GM23338 (cell line): ENCODE measurements at places on chromosomes 11 and 22.

- no peaks in the 10 kb centered on the region for H3K36me3 ChIP-seq
- no peaks in the 10 kb centered on the region for H3K27me3 ChIP-seq
- no peaks in the 10 kb centered on the region for H3K4me1 ChIP-seq
- no peak overlapping the region for H3K4me3 ChIP-seq
- DNase-seq: no peak
- H3K27ac ChIP-seq: no peak overlapping the region
These were observed 335.4 kb downstream of the BRD1 start for GRCh38 chr22:49492308-49492707.

DNA sequence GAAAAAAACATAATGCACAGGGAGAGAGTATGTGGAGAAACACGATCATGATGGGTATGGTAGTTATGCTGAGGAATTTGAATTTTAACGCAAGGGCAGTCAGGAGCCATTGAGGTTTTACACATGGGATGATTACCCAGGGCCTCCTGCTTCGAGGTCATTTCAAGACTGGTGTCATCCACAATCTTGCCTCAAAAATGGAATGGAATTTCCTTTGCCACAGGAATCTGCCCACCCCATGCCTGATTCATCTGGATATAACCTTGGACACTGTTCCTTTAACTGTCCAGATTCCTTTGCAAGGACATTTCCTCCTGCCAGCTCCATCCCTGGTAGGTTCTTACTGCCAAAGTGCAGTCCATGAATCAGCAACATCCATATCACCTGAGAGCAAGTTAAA lies 655.9 kb upstream of the TENM4 start:
- H3K36me3 ChIP-seq: no peaks in the 10 kb centered on the region
- no peaks in the 10 kb centered on the region for H3K4me1 ChIP-seq
- H3K27ac ChIP-seq: no peak overlapping the region

GRCh38 chr22:46055911-46056545 lies 79.1 kb upstream of the WNT7B start:
- peaks cover 9% of the 10 kb centered on the region for H3K4me1 ChIP-seq
- H3K27ac ChIP-seq: no peak overlapping the region
- no peak overlapping the region for H3K4me3 ChIP-seq

GRCh38 chr11:63536669-63537292 lies at the start of gene PLAAT4:
TSS of gene PLAAT4 (plus strand) at chr11:63536808. CDS start at chr11:63536869, 61 bp downstream.
- peaks cover 14% of the 10 kb centered on the region for H3K4me1 ChIP-seq
- H3K4me3 ChIP-seq: no peak within 1 kb of the TSS
- H3K36me3 ChIP-seq: no peaks in the 10 kb centered on the region
- H3K27ac ChIP-seq: no peak within 1 kb of the TSS
- no peaks in the 10 kb centered on the region for H3K27me3 ChIP-seq
- no peak for DNase-seq

GRCh38 chr11:116773203-116774097 lies 663 bp upstream of the BUD13 start:
- H3K27ac ChIP-seq: peak overlapping the region; percentile 91
- H3K4me3 ChIP-seq: peak overlapping the region; percentile 76
- no peak for DNase-seq
- H3K4me1 ChIP-seq: peaks cover 20% of the 10 kb centered on the region
- no peaks in the 10 kb centered on the region for H3K27me3 ChIP-seq

- no peak overlapping the region for H3K27ac ChIP-seq
- no peak overlapping the region for H3K4me3 ChIP-seq
- no peaks in the 10 kb centered on the region for H3K27me3 ChIP-seq
- H3K4me1 ChIP-seq: no peaks in the 10 kb centered on the region
- no peaks in the 10 kb centered on the region for H3K36me3 ChIP-seq
These were observed 716.5 kb downstream of the NELL1 start for GRCh38 chr11:21385669-21386440.

DNA sequence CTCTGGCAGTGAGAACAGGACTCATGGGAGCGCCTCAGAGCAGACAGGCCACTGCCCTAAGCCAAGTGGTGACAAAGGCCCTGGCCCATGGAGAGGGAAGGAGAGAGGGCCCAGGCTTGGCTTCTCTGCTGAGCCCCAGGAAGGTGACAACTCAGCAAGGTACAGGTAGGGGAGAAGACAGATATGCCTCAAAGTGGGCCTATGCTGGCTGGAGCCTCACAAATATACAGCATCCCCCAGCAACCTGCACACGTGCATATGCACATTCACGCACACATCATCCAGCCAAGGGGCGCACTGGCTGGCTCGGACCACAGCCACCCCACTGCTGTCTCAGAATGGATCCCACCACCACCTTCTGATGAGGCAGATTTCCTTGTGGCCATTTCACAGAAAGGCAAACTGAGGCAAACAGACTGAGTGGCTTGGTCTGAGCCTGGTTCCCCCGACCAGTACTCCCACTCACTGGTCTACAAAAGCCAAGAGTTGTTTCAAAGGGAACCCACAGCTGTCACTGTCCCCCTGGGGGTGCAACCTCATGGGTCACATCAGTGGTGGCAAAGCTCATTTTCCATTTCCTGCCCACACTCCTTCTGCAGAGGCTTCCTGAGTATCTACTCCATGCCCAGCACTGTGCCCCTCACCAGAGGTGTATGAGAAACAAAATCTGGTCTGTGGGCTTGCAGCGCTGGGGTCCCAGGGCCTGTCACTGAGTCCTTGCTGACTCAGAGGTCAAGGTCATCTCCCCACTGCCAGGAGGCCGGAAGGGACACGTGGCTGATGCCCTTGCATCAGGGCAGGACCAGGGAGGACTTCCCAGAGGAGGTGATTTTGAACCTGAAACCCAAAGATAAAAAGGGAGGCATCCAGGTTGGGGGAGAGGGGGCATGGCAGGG lies 67.3 kb upstream of the PRR5 start:
- H3K4me1 ChIP-seq: no peaks in the 10 kb centered on the region
- H3K36me3 ChIP-seq: no peaks in the 10 kb centered on the region
- H3K4me3 ChIP-seq: no peak overlapping the region
- DNase-seq: no peak
- no peak overlapping the region for H3K27ac ChIP-seq
- H3K27me3 ChIP-seq: peaks cover 10% of the 10 kb centered on the region

GRCh38 chr11:102599642-102600261 lies 25.4 kb downstream of the MMP20 start:
- H3K27me3 ChIP-seq: no peaks in the 10 kb centered on the region
- H3K4me3 ChIP-seq: no peak overlapping the region
- no peak for DNase-seq
- H3K27ac ChIP-seq: no peak overlapping the region
- no peaks in the 10 kb centered on the region for H3K36me3 ChIP-seq

GRCh38 chr11:95516175-95516574 lies 273.4 kb downstream of the FAM76B start:
- H3K27ac ChIP-seq: no peak overlapping the region
- no peak for DNase-seq
- H3K4me3 ChIP-seq: no peak overlapping the region
- no peaks in the 10 kb centered on the region for H3K36me3 ChIP-seq
- no peaks in the 10 kb centered on the region for H3K4me1 ChIP-seq

DNA sequence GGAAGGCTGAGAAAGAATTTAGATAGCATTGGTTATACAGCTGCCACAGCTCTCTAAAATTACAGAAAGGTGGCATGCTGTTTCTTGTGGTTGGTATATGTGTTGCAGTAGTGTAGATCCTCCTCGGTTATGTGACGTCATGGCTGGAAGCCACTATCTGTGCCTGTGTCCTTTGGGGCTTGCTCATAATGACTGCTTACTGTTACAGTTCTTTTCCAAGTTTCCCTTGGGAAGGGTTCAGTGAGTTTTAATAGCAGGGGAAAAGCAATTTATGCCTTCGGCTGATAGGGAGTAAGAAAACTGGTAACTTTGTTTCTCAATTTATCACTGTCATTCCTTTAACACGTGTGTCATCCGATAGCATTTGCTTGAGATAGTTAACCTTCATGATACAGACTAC lies 47.2 kb downstream of the POLD3 start:
- peaks cover 3% of the 10 kb centered on the region for H3K36me3 ChIP-seq
- no peaks in the 10 kb centered on the region for H3K4me1 ChIP-seq
- no peak for DNase-seq
- H3K4me3 ChIP-seq: no peak overlapping the region
- no peak overlapping the region for H3K27ac ChIP-seq

DNA sequence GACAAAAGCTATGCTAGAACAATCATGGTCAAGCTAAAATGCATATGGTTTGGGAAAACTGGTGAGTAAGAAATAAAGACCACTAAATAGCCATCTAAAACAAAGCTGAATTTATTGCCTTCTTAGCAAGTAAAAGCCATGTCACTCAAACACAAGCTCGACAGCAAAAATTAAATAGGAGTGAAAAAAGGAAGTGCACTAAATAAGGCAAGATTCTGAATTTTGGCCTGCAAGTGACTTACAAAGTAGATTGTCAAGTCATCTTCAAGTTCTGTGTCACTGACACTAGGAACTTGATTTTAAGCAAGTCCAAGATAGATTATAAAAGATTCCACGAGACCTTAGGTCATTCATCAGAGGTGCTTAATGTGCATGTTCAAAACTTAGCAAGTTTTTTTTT lies 27.4 kb downstream of the TUG1 start:
- no peaks in the 10 kb centered on the region for H3K4me1 ChIP-seq
- H3K27ac ChIP-seq: no peak overlapping the region
- H3K27me3 ChIP-seq: no peaks in the 10 kb centered on the region
- DNase-seq: no peak

- H3K27ac ChIP-seq: no peak overlapping the region
- no peak overlapping the region for H3K4me3 ChIP-seq
- H3K36me3 ChIP-seq: no peaks in the 10 kb centered on the region
- no peaks in the 10 kb centered on the region for H3K4me1 ChIP-seq
- no peak for DNase-seq
These were observed 10.2 kb downstream of the PAMR1 start for GRCh38 chr11:35515224-35515623.

GRCh38 chr22:45657701-45658100 lies 13.9 kb upstream of the ATXN10 start:
- H3K36me3 ChIP-seq: no peaks in the 10 kb centered on the region
- DNase-seq: no peak
- no peaks in the 10 kb centered on the region for H3K4me1 ChIP-seq
- H3K4me3 ChIP-seq: no peak overlapping the region

DNA sequence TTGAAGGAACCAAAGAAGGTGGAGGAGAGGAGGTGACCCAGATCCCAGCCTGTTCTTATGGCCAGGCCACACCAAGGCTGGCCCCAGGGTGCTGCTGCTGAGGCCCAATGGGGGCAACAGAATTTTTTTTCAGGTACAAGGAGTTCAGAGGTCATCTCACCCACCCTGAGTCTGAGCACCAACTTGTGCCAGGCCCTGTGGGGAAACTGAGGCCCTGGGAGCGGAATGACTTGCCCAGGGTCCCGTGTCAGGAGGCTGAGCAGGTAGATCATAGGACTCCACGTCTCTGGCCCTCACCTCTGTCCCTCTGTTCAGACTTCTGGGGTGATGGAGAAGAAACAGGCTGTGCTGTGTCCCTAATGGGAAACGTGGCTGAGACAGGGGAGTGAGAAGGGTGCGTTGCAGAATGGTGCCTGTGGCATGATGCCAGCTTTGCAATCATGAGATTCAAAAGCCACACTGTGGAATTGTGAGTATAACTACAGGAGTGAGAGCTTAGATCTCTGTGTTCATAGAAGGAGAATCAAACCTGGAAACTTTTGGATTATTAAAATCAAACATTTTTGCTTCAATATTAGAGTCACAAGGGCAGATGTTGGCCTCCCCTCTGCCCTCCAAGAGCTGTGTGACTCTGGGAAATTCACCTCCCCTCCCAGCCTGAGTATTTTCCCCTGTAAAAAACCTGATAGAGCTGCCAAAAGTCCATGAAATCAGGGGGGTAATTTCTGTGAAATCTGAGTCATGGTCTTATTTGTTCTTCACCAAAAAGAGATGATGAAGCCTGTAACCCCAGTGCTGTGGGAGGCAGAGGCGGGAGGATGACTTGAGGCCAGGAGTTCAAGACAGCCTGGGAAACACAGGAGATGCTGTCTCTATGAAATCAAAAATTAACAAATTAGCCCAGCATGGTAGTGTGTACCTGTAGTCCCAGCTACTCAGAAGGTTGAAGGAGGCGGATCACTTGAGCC lies 874 bp downstream of the APOL1 start:
- H3K27ac ChIP-seq: no peak overlapping the region
- no peaks in the 10 kb centered on the region for H3K27me3 ChIP-seq
- H3K36me3 ChIP-seq: no peaks in the 10 kb centered on the region
- no peak for DNase-seq
- peaks cover 16% of the 10 kb centered on the region for H3K4me1 ChIP-seq

- DNase-seq: peak; percentile 89
- 0 out of 2 replicates have a peak, but pooled peaks cover 3% of the 10 kb centered on the region for H3K36me3 ChIP-seq
- H3K27me3 ChIP-seq: no peaks in the 10 kb centered on the region
- 0 out of 2 replicates have a peak within 1 kb of the TSS, but pooled peaks have one; percentile 69 for H3K27ac ChIP-seq
- H3K4me1 ChIP-seq: peaks cover 38% of the 10 kb centered on the region
- peak within 1 kb of the TSS; percentile 88 for H3K4me3 ChIP-seq
These were observed at the start of gene ST3GAL4 for GRCh38 chr11:126355324-126355925. TSS of gene ST3GAL4 (plus strand) at chr11:126355686. CDS start at chr11:126406156, 50,470 bp downstream.

- H3K4me1 ChIP-seq: peaks cover 9% of the 10 kb centered on the region
- H3K27me3 ChIP-seq: no peaks in the 10 kb centered on the region
- H3K27ac ChIP-seq: no peak overlapping the region
- no peak overlapping the region for H3K4me3 ChIP-seq
These were observed 57.7 kb downstream of the GAB2 start for GRCh38 chr11:78359921-78360320.

DNA sequence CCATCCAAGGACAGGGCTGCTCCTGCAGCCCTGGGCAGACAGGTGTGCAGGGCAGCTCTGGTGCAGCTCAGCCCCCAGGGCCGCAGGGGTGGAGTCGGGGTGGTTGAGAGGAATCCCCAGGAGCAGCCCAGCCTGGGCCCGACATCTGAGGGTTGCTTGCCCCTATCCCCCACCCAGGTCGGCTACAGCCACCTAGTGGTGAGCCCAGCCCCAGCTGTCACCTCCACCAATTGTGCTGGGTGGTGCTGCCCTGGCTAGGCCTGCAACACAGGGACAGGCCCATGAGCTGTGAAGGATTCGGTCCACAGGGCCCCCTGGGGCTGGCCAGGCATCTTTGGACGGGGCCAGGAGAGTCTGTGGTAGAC lies 29.6 kb downstream of the RTN4R start:
- H3K4me3 ChIP-seq: no peak overlapping the region
- H3K27ac ChIP-seq: no peak overlapping the region
- peak; percentile 88 for DNase-seq
- no peaks in the 10 kb centered on the region; the same call in 1 of the 2 replicates for H3K4me1 ChIP-seq
- H3K36me3 ChIP-seq: no peaks in the 10 kb centered on the region

- no peak for DNase-seq
- no peaks in the 10 kb centered on the region for H3K27me3 ChIP-seq
- H3K4me1 ChIP-seq: no peaks in the 10 kb centered on the region
These were observed 79.2 kb upstream of the GRIK4 start for GRCh38 chr11:120432056-120433018.

DNA sequence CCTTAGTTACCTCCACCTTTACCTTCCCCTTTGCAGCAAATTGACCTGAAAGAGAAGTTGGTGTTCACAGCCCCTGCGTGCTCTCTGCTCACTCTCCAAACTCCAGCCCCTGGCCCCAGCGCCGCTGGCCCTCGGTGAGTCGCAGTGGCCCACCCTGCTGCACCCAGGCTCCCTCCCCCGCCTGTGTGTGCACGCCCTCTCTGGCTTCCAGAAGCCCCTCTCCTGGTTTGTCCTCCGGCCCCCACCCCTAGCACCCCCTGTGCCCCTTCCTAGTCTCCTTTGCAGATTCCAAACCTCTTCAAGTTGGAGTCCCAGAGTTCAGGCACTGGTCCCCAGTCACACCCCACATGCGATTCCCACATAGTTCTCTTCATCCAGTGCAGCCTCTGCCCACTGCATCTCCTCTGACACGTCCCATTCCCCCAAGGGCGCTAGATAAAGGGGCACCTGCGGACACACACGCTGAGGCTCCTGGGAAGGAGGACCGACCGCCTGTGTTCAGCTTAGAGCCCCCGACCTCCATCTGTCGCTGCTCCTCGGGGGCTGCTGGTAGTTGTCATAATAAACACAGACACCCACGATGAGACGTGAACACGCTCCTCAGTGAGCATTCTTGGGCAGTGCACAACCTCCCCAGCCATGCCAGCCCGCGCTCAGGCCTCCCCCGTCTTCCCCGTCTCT lies 1.5 kb upstream of the PHRF1 start:
- H3K27me3 ChIP-seq: peaks cover 25% of the 10 kb centered on the region
- DNase-seq: no peak
- H3K4me1 ChIP-seq: peaks cover 16% of the 10 kb centered on the region
- H3K36me3 ChIP-seq: no peaks in the 10 kb centered on the region
- H3K4me3 ChIP-seq: peak overlapping the region; percentile 70
